ENCODE measurements at places on chromosomes 5 and 9.

- no peak for DNase-seq
Measured at GRCh38 chr5:135269931-135270421, 129.1 kb downstream of the MACROH2A1 start.

- no peak for DNase-seq
Measured at GRCh38 chr9:129810788-129811187, 7.8 kb downstream of the TOR1B start.

DNA sequence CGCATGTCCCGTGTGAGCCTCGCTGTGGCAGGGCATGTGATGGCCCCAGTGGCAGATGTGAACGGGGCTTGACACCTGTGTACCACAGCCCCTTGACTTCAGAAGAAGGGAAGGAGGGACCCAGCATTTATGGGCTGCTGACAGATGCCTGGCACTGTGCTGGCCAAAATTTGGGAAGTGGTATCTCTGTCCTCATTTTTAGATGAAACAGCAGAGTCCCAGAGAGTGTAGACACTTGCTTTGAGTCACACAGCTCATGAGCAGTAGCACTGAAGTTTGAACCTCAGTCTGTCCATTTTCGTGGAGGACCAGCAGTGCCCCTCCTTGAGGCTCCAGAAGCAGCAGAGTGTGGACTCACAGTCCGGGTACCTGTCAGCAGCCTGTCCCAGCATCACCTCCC is 16.5 kb downstream of the NEK6 start:
- no peak for DNase-seq

DNA sequence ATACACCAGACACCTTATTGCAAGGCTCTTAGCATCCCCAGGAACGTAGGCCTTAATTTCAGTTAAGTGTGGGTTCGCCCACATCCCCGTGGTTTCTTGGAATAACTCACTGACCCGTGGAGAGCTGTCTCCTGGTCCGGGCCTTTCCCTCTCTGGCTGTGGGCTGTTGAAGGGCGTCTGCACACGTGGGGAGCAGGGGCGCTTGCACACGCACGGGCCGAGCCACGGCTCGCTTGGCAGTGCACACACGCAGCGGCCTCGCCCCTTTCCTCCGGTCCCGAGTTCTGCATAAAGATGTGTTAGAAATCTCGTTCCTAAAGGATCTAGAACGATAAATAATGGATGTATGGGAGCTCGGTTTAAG is 141.9 kb downstream of the PBX3 start:
- DNase-seq = peak; percentile 33

GRCh38 chr5:111697881-111698757 is 58.9 kb downstream of the NREP start:
- DNase-seq = no peak

DNA sequence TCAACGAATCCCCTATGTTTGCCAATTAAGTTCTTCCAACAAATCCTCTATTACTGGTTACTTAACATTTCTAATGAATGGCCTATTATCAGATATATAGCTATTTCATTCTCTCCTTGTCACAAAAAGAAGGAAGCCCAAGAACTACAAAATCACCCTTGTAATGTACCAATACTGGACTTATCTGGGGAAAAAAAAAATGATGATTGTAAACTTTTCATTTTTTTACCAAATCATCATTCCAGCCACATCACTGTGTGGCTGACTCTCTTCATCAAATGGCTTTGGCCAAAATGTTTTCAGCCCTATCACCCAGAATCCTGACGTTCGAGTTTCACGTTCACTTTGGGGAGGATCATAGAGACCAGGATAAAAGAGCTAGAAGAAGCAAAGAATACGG is 216.7 kb downstream of the ACTL7B start:
- DNase-seq = no peak

GRCh38 chr9:83449166-83449565 is 89.0 kb downstream of the FRMD3 start:
- DNase-seq = no peak

DNA sequence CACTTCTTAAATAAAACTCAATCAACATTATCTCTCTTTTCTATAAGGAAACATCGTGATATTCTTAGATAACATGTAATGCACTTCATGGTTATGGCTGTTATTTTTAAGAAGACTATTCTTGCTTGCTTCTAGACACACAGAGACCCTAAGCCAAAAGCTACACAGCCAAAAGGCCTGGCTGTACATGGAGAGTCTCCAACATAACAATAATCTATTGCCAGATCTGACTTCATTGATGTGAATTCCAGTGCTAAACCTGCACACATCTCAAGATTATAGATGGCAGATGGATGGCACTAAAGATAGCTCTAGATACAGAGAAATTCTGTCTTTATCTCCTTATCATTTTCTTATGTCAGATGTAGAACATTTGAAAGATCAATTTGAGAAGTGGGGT is 811.6 kb upstream of the ZNF608 start:
- DNase-seq = no peak

GRCh38 chr5:171785517-171785916 is at the start of gene SMIM23:
Gene SMIM23, plus strand, starts transcription at chr5:171785817. Its CDS starts 55 bp downstream, at chr5:171785872.
- DNase-seq = no peak

GRCh38 chr9:34272101-34272541 is 56.9 kb downstream of the KIF24 start:
- DNase-seq = no peak

- DNase-seq = no peak
Measured at GRCh38 chr5:112142769-112143270, 276.3 kb downstream of the EPB41L4A start.

- DNase-seq = peak; percentile 58
Measured at GRCh38 chr5:138077064-138077696, 6.7 kb upstream of the WNT8A start.

- DNase-seq = no peak
Measured at GRCh38 chr5:88452820-88453219, 184.2 kb upstream of the TMEM161B start.

DNA sequence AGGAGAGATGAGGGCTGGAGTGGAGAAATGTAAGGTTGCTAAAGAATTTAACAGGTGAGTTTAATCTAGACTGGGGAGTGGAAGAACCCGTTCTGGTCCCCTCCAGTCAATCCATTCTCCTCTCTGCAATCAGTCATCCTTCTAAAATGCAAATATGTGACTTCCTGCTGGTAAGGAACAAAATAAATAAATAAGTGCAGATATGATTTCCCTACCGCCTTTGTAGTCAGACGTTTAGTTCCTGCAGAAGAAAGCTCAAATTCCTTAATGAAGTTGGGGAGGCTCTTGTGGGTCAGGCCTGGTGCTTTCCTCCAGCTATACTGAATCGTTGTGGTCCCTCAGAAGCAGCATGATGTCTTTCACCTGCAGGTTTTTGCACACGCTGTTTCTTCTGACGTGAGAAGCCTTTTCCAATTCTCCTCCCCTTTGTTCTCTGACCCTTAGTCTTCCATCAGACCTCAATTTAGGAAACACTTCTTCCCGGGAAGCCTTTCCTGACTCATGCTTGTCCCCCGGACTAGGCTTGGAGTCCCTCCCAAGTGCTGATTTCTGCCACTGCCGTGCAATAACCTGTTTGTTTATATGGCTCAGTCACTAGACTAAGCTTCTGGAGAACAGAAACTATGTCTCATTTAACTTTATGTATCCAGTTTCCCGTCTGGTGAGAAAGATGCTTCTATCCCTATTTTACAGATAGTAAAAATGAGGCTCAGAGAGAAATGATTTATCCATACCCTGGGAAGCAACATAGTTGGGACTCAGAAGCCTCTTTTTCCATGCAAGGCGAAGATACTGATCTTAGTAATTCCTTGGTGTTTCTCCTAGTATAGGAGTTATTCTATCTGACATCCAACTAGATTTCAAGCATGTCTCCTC is 1.3 kb downstream of the ATP6V1G1 start:
- DNase-seq = no peak
